ENCODE measurements at places on chromosomes 11 and 22.

GRCh38 chr11:72037554-72038311, 39.0 kb downstream of the IL18BP start:
- DNase-seq: peak; percentile 9

DNA sequence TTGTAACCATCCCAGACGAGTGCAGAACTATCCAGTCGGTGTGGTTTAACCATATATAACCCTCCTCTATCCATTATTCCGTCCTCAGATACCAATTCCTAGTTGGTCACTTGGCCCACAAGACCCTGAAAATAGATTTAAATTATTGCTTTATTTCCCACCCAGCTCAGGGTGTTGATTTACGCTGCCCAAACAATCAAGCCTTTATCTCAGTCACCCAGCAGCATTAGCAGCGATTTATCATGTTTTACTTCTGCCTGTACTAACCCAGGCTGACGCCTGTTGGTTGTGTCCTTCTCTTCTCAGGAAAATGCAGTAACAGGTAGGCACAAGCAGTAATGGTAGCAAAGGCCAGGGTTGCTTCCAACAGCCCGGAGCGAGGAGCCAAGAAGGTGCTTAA, 81.2 kb downstream of the DSCAML1 start:
- no peak for DNase-seq

DNA sequence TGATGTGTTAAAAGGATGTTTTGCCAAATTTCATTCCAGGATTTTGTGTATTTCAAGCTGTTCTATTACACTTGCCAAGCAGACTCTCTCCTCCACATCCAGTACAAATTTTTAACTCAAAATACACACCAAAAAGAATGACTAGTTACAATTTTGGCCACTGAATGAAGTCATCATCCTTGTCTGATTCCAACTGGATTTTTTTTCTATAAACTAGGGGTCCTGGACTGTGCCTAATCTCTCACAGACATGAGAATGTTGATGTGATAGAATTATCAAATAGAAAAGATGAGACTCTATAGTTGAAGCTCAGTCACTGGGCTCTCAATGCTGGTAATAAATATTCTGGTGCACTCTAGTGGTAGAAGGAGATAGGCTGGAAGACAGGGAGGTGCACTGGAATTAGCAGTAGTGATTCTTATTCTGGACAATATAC, 85.8 kb downstream of the FANCF start:
- no peak for DNase-seq

GRCh38 chr11:37544491-37544890, 946.5 kb upstream of the RAG2 start:
- DNase-seq: no peak

- no peak for DNase-seq
These were observed 58.2 kb upstream of the FTH1 start for GRCh38 chr11:62025487-62026105.

GRCh38 chr11:70278994-70279393, 8.5 kb downstream of the PPFIA1 start:
- no peak for DNase-seq

- DNase-seq: peak; percentile 36
These were observed 35.9 kb upstream of the HORMAD2 start for GRCh38 chr22:30044369-30044768.

- DNase-seq: no peak
These were observed 24.6 kb upstream of the COMT start for GRCh38 chr22:19916941-19917340.

DNA sequence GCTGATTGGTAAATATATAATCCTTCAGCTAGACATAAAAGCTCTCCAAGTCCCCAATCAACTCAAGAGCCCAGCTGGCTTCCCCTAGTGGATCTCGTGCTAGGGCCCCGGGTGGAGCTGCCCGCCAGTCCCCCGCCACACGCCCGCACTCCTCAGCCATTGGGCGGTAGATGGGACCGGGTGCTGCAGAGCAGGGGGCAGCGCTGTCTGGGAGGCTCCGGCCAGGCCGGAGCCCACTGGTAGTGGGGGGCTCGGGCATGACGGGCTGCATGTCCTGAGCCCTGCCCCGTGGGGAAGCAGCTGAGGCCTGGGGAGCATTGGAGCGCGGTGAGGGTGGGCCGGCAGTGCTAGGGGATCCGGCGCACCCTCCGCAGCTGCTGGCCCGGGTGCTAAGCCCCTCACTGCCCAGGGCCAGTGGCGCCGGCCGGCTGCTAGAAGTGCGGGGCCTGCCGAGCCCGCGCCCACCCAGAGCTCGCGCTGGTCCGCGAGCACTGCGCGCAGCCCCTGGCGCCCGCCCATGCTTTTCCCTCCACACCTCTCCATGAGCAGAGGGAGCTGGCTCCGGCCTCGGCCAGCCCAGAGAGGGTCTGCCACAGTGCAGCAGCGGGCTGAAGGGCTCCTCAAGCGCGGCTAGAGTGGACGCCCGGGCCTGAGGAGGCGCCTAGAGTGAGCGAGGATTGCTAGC, 1680.6 kb upstream of the RAG2 start:
- DNase-seq: no peak

DNA sequence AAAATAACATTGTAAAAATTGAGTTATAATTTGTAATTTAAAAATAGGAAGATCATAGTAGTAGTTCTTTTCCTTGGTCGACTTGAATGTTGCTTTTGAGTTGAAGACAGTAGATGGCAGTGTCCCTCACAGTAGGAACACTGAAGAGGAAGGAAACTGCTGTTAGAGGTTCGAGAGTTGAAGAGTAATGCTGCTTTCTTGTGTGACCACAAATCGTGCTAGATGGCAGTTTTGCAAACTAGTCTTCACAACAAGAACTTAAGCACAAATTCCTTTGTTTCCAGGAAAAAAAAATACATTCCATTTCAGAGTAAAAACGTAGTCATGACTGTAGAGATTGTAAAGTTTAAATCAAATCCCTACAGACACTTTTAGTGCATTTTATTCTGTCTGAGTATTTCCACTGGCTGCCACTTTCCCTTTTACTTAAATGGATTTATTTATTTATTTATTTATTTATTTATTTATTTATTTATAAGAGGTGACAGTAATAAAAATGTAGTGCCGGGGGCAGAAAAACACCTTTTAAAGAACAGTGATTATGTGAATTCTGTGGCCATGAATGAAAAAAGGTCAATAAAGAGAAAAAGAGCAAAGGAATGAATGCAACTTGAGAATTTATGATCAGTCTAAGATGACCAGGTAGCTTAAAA, 54.6 kb downstream of the SPECC1L start:
- DNase-seq: no peak

DNA sequence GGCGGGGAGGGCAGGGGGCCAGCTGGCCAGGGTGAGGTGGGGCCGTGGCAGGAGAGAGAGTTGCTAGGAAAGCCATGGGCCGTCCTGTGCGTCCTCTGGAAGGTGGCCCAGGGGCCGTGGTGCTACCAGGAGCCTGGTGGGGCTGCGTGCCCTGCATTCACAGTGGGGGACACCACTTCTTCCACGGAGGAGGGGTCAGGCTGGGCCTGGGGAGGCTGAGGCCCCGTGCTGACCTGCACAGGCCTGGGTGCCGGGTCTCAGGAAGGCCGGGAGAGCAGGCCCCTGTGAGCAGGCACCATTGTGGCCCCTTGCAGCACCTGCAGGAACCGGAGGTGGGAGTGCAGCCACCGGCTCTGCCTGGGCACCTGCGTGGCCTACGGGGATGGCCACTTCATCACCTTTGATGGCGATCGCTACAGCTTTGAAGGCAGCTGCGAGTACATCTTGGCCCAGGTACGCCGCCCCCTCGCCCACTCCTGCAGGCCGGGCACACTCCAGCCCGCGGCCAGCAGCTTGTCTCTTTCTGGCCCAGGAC, 12.0 kb downstream of the MUC5B start:
- DNase-seq: no peak

DNA sequence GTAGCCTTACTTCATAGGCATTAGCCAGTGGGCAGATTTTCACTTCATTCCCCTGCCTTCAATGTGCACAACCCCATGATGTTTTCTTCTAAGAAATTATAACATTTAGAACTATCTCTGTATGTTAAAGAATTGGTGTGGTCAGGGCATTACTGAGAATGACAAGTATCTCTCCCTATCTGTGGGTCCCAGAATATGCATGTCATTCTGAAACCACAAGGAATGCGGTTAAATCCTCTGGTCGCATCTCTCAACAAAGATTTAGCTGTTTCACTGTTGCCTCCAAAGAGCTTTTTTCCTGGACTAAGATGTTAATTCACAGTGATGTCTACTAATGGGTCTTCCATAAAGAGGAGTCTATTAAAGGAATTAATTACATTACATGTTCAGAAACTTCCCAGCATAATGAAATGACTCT, 62.7 kb downstream of the LIF start:
- DNase-seq: no peak

GRCh38 chr11:1528710-1529109, 42.1 kb upstream of the MOB2 start:
- DNase-seq: no peak

DNA sequence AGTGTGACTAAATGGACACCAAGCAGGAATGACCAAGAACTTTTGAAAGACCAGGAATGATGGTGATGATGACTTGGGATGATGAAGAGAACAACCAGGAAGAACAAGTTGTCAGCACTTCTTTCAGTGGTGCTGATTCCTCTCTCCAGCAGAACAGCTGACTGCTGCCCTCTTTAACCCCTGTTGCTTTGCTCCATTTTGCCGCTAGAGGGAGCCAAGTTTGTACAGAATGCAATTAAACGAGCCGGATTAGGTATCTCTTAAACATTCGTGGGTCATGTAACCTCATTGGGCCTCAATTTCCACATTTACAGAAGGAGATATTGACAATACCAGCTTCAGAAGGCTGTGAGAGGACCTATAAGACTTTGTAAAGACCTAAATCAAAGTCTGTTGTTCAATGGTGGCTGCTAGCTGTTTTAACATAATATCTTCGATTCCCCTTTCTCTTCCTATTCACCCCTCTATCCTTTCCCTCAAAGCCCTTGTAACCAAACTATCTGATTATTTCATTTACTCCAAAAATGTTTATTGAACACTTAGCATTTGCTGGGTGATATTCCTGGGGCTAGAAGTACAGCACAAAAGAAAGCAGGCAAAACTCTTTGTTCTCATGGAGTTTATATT, 1.9 kb downstream of the OR4S1 start:
- DNase-seq: peak; percentile 30

GRCh38 chr11:64667154-64667745, 55.7 kb downstream of the NRXN2 start:
- DNase-seq: no peak

- no peak for DNase-seq
These were observed 1.6 kb upstream of the SUSD2 start for GRCh38 chr22:24179478-24180210.

GRCh38 chr11:87329172-87329571, 291.4 kb downstream of the TMEM135 start:
- no peak for DNase-seq

GRCh38 chr22:24147666-24148065, 33.6 kb upstream of the SUSD2 start:
- DNase-seq: no peak

DNA sequence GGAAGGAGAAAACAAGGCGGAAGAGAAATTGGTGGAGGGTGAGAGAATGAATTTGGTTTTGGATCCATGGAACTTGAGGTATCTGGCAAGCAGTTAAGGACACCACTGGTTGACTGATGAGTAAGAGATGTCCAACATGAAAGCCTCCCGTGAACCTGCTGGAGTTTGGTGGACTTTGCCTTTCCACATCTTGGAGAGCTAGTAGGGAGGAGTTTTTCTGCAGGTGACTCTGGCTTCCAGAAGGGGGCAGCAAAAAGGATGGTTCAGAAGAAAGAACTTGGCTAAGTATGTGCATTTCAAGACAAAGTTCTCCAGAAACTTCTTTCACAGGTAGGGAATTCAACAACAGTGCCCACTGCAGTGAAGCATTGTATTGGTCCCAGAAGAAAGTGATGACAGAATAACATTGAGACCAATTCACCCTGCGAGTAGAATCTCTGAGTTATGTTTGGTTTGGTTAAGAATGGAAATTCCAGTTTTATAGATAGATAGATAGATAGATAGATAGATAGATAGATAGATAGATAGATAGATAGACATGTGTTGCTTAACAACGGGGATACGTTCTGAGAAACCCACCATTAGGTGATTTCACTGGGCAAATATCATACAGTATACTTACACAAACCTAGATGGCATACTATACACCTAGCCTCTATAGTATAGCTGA, 28.5 kb downstream of the DCDC1 start:
- peak; percentile 10 for DNase-seq

DNA sequence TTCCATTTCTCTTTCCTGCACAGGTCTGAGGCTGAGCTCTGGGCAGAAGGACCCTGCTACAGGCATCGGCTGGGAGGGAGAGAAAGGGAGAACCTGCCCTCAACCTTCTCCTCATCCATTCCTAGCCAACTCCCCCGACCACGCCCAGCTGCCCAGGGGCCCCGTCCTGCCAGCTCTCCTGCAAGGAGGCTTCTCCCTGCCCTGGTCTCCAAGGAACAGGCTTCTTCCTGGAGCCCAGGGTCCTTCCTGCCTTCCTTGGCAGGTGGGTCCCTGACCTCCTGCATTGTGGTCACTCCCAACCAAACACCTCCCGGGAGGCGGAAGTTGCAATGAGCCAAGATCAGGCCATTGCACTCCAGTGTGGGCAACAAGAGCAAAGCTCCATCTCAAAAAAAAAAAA, 12.5 kb upstream of the HMOX1 start:
- no peak for DNase-seq

- DNase-seq: no peak
These were observed 469.8 kb upstream of the KIRREL3 start for GRCh38 chr11:127470306-127470884.

DNA sequence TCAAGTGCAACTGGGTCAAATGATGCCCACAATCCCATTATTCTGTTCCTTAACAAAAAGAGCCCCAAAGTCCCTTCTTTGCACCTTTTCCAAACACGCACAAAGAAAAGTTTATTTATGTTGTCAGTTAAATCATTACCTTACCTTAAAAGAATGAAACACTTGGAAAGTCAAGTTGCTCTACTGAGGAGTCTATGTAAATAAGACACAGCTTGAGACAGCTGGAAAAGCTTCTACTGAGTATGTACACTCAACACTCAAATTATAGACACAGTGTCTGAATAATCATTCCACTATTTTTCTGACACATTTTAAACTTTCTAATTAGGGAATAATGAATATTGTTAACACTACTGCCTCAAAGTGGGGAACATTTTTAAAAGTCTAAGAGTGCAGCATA, 21.6 kb upstream of the PHLDA2 start:
- no peak for DNase-seq

DNA sequence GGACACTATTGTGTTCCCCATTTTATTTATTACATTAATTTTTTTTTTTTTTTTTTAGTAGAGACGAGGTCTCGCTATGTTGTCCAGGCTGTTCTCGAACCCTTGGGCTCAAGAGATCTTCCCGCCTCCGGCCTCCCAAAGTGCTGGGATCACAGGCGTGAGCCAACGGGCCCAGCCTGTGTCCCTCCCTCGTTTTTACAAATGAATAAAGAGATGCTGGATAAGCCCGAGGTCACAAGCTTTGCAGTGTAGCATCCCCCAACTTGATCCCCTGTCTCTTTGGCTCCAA, 297 bp upstream of the MTFP1 start:
- no peak for DNase-seq

- DNase-seq: no peak
These were observed 34.3 kb downstream of the MTMR3 start for GRCh38 chr22:29917052-29917902.

GRCh38 chr11:112623057-112623456, 338.2 kb upstream of the NCAM1 start:
- DNase-seq: no peak

GRCh38 chr11:62169448-62169847, 20.6 kb upstream of the SCGB1D1 start:
- no peak for DNase-seq
